ENCODE measurements at places on chromosomes 7 and 10.

DNA sequence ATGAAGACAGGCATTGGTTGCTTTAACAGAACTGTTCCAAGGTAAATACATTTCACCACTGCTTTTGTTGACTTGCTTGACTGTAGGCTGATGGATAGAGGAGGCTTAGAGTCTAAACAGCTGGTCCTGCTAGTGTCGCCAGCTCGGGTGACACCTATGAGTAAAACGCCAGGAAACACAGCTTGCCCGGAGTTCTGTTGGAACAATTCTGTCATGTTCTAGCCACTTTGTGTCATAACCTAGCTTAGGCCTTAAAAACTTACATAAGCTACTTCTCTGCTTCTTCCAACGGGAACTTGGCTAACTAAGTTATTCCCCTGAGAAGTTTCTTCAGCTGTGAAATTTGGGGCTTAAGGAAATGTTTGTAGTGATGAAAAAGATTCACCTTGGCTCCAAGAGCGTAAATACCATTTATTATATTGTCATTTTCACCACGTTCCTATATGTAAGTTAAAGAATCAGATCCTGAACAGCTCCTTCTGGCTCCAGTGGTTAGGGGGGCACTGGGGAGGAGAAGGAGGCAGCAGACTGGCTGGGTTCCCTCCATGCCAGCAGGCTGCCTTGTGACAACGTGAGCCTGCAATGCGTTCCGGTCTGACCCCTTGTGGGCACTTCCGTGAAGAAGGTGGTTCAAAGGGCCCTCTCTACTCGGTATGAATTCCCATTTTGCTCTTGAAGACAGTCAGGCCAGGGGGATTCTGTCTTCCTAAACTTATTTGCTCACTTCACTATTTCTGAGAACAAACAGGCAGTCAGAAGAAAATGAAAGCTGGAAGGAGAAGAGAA, 253.2 kb downstream of the BMPER start:
- no peak for DNase-seq

GRCh38 chr7:57375783-57376182, 74.2 kb upstream of the ZNF716 start:
- no peak for DNase-seq

- DNase-seq, result no peak
Observed at GRCh38 chr7:50069613-50070012, 23.4 kb downstream of the ZPBP start.

GRCh38 chr10:34526758-34527730, 288.1 kb downstream of the PARD3 start:
- DNase-seq, result no peak

- no peak for DNase-seq
Observed at GRCh38 chr10:13396369-13396768, 48.3 kb upstream of the SEPHS1 start.

GRCh38 chr10:78319841-78320240, 286.2 kb downstream of the RPS24 start:
- DNase-seq, result no peak

DNA sequence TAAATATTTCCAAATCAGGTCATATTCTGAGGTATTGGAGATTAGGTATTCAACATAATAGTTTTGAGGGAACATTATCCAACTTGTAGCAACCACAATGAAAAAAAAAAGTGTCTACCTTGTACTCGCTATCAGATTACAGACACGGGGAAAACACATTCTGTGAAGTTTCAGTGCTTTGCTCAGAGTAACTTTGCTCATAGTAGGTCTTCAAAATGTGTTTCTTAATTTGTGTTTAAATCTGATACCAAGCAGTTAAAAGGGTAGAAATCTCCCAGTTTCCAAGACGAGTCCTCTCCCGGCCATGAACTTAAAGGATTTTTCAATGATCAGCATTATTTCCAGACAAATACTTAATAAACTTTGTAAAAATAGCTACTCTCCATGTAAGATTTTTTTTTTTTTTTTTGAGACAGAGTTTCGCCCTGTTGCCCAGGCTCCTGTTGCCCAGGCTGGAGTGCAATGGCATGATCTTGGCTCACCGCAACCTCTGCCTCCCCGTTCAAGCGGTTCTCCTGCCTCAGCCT, 39.2 kb downstream of the DDIT4 start:
- DNase-seq, result no peak

DNA sequence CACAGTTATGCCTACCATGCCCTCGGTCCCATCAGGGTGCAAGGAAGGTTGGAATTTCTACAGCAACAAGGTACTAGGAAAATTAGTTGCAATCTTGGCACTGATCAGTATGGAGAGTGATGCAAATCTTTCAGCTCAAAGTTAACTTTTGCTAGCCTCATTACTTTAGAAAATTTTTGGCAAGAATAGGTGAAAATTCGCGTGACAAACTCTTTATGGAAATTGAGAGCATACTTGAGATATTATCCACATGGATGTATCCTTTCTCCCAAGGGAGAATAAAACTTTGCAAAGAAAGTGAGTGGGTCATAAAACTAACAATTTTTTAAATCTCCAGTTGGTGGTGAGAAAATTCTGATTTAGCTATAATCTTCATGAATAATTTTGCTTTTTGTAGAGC, 71.1 kb upstream of the SLC39A12 start:
- DNase-seq, result no peak
